Activated T-cell treated with anti-CD3 and anti-CD28 coated beads, Interleukin-2, amount 50 U/mL, for 4 hours (primary cell): ENCODE measurements at places on chromosomes 12 and 14. TPM values are rescaled to one million over a fixed set of nuclear protein-coding genes. Genes with fewer than 3 reads are reported as not detected.

CLEC4A gene
- not detected for total RNA-seq

WSCD2 gene
- total RNA-seq, result not detected

ADAMTS20 gene
- not detected for total RNA-seq

DNA sequence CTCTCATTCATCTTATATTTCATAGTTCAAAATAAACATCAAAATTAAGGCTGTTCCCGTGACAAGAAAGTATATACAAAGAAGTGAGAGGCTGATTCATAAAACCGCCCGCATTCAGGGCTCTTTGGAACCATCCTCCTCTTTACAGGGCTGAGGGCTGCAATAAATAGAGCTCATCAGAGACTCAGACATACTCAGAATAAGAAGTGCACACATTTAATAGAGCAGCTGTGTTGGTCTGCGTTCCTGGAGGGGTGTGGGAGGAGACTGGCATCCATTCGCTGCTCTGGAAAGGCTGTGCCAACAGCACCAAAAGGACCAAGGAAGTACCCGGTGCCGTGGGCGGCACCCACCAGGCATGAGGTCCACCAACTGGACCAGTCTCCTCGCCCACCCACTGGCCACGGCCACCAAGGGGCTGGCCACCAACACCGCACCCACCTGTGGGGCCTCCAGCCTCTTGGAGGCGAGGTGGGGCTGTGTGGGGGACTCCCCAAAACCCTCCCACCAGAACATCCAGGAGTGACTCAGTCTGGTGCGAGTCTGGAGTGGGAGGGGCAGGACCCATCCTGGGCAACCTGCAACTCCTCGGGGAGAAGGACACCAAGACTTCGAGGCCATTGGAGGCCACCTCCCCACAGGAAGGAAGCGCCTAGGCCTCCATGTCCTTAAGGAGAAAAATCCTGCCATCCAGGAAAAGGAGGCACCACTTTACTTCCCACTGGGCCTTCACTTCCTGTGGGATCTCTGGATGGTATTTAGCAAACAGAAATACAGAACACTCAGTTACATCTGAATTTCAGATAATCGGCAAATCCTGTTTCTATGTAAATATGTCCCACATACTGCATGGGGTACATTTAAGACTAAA lies 32.7 kb downstream of the VCPKMT start:
- peak; percentile 47 for DNase-seq

GRCh38 chr12:118432812-118433545 lies 56.6 kb downstream of the SUDS3 start:
- no peak for DNase-seq
